ENCODE measurements at places on chromosomes 4 and X. TPM values are rescaled to one million over a fixed set of nuclear protein-coding genes. Genes with fewer than 3 reads are reported as not detected.

Gene RHOXF2
- polyA plus RNA-seq = 0.27 TPM

- peak; percentile 86 for DNase-seq
These were observed at the start of gene PRDM5 for GRCh38 chr4:120922381-120923206. Gene PRDM5, minus strand, starts transcription at chr4:120922726. Its CDS starts 118 bp downstream, at chr4:120922608.

Gene SH2D1A
- polyA plus RNA-seq = not detected

Gene FAM9B
- not detected for polyA plus RNA-seq

Gene CYTL1
- polyA plus RNA-seq = 17.6 TPM

DNA sequence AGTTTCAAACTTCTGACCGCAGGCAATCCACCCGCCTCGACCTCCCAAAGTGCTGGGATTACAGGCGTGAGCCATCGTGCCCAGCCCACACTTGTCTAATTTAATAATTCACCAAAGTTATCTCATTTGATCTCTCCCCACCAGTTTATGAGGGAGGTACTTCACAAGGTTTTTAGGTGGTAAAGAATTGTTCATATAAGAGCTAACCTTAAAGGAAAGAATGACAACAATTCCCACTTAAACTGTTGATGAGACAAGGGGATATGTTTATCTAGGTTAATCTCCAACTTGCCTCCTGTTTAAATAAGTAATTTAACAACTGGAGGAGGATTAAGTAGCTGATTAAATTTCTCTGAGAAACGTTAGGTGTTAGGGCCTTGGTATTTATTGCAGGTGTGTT, 117.6 kb upstream of the CBLL2 start:
- DNase-seq = no peak

GRCh38 chr4:20288846-20289512, 37.3 kb downstream of the SLIT2 start:
- DNase-seq = no peak

DNA sequence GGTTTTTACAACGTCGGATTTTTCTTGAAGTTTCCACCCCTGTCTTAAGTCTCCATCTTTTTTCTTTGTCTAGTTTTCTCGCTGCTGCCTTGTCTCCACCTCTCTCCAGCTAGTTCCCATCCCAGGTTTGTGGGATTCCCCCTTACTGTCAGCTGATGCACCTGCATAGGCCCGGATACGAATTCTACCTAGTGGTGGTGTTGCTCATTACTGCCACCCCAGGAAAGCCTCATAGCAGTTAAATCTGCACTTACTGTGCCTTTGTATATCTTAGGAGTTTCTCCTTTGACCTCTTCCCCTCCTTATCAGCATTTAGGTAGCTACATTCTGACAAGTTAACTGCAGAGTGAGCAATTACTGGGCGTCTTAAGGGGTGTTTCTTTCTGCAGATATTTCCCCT, 1693.1 kb upstream of the TENM3 start:
- DNase-seq = peak; percentile 17

DNA sequence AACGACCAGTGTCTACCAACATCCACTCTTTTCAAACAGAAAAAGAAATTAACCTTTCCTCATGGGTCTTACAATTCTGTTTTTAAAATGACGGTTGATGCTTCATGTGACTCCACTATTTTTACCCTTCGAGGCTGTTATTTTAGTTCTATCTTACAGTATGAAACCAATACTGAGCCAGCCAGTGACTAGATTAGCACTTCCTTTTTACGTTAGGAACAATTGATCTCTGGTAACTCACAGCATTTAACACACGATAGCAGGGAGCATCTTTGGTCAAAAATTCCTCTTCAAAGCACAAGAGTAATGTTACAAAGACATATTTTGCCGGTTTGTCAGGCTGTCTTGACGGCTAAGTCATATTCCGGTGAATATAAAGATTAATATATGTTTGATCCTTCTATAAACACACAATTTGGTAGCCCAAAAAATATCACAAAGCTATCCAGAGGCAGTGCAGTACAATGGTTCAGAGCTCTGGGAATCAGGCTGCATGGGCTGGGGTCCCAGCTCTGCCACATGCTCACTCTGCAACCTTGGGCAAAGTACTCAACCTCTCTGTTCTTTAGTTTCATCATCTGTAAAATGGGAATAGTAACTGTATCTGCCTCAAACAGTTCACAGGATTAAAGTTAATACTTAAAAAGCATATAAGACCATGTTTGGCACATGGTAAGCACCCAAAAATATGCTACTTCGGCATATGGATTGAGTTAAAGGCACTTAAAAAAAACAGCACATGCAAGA, 62.9 kb upstream of the TXK start:
- DNase-seq = no peak

Gene ELF4
- 0.42 TPM for polyA plus RNA-seq

GRCh38 chrX:479273-479981, 92.7 kb upstream of the PPP2R3B start:
- DNase-seq = no peak
